ENCODE measurements at places on chromosomes 2 and 18.

DNA sequence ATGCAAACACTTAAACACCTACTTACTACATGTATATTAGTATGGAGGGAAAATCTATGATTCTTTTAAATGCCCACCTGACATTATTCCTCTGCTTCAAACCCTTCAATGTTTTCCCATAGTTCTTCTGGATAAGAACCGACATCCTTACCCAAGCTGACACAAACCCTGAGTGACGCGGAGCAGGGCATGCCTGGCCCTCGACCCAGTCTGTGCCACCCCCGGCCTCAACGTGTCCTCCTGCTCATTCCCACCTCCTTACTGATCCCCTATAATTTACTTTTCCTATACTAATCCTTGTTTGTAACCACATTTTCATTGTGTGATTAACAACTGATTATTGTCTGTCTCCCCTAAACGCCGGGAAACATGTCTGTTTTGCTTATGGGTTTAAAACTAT, 17.5 kb downstream of the KIDINS220 start:
- DNase-seq, result no peak

- DNase-seq, result no peak
Measured at GRCh38 chr2:60475123-60475830, 78.2 kb downstream of the BCL11A start.

DNA sequence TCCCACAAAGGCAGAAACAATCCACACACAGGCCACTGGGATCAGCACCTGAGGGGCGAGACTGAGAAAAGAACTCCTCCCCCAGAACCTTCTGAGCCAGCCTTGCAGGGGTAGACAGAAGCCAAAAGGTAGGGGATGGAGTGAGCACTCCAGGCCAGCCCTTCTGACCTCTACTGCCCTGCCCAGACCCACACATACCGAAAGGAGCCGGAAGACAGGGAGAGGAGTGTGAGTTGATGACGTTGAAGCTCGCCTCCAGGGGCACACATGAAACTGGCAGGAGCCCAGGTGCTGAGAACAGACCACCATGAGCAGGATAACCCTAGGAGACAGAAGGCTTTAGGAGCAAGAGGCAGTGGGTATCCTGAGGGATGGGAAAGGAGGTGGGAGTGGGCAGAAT, 1.8 kb downstream of the SLC23A3 start:
- no peak for DNase-seq

DNA sequence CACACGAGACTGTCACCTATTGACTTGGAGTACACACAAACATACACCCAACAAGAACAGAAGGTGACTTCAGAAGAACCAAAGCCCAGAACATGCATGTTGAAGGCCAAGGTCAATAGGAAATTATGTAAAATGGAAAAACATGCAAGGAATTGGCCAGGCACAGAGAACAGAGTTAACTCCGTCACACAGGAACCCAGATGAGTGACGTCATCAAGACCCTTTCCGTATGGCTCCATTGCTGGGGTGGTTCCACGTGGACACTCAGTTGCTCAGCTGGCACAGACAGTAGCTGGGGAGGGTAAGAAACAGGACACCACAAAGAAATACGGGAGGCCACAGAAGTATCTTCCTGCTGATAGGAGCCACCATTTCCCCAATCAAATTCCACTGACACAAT, 18.4 kb downstream of the SOX11 start:
- no peak for DNase-seq

- no peak for DNase-seq
Measured at GRCh38 chr2:148994341-148994740, 44.2 kb upstream of the LYPD6B start.

DNA sequence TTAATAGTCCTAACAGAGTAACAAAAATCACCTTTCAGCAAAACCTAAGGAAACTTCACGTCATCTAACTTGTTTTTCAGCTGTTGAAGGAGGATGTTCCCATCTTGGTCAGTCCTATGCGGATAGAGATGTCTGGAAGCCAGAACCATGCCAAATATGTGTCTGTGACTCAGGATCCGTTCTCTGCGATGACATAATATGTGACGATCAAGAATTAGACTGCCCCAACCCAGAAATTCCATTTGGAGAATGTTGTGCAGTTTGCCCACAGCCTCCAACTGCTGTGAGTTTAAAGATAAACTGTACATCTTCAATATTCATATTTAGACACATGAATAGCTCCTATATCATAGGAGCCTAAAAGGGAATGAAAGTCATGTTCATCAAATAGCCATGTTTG, 10.5 kb downstream of the COL3A1 start:
- no peak for DNase-seq

GRCh38 chr2:19711470-19712372, 190.1 kb downstream of the TTC32 start:
- no peak for DNase-seq

GRCh38 chr2:216205486-216205885, 96.3 kb downstream of the XRCC5 start:
- no peak for DNase-seq

DNA sequence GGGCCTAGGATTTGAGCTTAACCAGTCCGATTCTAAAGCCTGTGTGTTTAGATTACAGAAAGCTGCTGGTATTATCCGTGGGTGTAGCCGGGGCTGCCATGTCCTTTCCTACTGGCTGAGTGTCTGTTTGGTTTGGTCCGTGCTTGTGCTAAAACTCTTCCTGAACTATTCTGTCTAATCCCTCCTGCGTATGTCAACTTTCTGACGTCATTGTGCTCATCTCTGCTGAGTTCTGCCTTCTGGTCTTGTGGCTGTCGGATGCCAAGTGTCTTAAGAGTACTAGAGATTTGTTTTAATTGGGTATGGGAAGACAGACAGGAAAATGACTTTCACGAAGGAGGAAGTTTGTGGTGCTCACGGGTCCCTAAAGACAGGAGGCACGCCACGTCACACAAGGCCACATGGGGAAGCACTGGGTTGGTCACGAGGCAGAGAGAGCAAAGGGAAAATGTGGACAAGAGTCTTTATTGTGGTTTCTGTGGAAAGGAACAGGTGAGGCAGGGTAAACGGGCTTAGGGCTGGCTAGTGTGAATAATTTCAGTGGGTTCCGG, 31.8 kb upstream of the NTSR2 start:
- no peak for DNase-seq

DNA sequence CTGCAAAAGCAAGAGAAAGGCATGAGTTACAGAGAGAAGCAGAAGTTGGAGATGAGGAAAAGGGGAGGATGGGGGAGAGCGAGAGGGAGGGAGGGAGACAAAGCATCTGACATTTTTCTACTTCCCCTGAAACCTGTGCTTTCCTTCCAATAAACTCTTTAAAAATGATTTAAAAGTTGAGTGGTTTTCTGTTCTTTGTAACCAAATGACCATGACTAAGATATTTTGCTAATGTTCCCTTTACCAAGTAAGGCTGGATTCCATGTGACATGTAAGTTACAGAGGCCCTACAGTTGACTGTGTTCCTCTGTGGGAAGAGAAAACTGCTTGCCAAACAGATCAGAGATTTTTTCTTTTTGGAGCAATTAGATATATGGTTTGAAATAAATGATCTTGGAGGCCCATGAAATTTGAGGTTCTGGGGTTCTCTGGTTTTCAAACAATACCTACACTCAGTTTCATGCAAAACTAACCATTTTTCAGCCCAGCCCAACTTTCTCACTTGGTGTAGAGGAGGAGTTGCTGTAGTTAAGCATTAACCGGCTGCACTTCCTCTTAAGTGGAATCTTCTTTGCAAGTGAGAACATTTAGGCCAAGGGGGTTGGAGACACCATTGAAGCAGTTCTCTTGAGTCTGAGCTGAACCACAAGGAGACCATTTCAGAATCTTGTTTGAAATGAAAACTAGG, 34.5 kb downstream of the INSIG2 start:
- peak; percentile 36 for DNase-seq

Measured in HuH-7 (cell line).